ENCODE measurements at places on chromosomes 2 and 18. TPM values are rescaled to one million over a fixed set of nuclear protein-coding genes. Genes with fewer than 3 reads are reported as not detected.

PRKAG3 gene
- not detected for total RNA-seq

KLHL14 gene
- not detected for total RNA-seq

DSG3 gene
- not detected for total RNA-seq

QPCT gene
- total RNA-seq = 27.2 TPM
